ENCODE measurements at places on chromosomes 2 and 18.

DNA sequence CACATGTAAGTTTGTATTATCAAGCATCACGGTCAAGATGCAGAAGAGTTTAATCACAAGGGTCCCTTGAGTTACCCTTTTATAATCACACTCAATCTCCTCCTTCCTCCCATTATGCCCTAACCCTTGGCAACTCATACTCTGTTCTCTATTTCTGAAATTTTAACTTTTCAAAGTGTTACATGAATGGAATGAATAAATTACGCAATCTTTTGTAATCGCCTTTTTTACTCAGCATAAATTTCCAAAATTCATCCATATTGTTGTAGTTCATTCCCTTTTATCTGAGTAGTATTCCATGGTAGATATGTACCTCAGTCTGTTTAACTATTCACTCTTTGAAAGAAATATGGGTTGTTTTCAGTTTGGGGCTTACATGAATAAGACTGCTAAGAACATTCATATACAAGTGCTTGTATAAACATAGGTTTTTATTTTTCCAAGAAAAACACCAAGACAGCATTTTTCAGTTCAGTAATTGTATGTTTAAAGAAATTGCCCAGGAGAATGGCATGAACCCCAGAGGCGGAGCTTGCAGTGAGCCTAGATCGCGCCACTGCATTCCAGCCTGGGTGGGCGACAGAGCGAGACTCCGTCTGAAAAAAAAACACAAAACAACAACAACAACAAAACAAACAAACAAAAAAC lies 430.9 kb upstream of the KCNH7 start:
- no peak for DNase-seq

GRCh38 chr2:25618676-25619075 lies 54.7 kb downstream of the DTNB start:
- no peak for DNase-seq

- no peak for DNase-seq
Measured at GRCh38 chr2:168896783-168897182, 4.3 kb upstream of the G6PC2 start.

- DNase-seq = no peak
Measured at GRCh38 chr2:29262681-29263260, 147.6 kb downstream of the CLIP4 start.

DNA sequence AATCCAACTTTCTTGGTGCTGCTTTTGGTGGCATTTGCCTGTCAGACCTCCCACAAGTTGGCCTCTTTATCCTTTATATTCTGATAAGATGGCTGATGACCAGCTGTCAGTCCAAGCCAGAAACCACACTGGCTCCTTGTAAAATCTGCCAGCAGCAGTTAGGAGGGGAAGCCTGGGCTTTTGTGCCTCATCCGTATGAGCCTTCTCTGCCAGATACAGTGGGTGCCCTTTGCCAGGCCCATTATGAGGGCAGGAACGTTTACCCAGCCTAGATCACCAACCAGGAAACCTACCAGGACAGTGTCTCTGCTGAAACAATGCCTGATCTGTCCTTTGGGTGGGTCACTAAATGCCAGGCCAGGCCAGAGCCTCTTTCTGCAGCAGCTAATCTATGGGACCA lies 202.9 kb upstream of the SP5 start:
- no peak for DNase-seq

DNA sequence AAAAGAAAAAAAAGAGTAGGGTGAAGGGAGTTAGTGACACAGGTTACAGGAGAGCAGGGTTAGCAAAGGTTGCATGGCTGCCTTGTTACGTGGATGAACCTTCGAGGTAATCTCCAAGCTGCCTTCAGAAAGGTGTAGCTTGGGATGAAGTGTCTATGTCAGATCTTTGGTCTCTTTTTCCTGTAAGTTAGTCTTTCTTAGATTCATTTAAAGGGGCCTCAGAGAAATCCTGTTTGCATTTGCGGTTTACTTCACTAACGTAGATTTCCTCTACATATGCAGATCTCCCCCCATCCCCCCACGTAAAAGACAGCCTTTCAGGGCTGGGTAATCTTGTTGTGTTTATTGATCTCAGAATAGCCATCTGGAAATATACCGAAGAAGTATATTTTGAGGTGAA lies 83.7 kb downstream of the MTA3 start:
- peak; percentile 63 for DNase-seq

DNA sequence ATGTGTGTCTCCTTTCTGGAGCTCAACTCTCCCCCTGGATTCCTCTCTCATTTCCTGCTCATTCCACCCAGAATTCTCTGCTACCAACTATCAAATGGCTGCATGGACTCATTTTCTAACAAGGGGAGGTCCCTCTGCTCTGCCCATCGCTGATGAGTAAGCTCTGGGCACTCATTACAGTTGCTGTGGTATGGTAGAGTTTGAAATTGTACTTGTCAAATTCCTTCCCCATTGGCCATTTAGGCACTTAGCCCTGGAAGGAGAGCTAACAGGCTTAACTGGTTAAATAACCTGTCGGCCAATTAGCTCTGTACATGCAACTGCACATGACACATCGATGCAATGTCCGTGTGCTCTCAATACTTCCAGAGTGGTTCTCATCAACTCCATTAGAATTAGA lies 20.4 kb downstream of the COL6A3 start:
- no peak for DNase-seq

DNA sequence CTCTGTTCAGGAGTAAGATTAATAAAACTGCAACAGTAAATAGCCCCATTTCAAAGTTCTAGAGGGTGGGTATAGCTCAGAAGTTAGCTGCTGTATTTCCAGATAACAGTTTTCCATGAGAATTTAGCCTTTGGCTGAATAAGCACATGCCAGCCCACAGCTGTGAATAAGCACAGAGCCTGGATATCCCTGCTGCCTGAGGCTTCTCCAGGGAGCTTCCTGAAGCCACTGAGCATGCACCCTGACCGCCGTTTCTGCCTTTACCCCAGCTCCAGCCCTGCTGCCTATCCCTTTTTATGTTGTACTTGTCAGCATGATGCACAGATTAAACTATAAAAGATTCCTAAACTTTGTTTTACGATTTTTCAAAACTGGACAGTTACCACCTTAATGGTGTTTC lies 85.3 kb downstream of the FEZ2 start:
- no peak for DNase-seq

DNA sequence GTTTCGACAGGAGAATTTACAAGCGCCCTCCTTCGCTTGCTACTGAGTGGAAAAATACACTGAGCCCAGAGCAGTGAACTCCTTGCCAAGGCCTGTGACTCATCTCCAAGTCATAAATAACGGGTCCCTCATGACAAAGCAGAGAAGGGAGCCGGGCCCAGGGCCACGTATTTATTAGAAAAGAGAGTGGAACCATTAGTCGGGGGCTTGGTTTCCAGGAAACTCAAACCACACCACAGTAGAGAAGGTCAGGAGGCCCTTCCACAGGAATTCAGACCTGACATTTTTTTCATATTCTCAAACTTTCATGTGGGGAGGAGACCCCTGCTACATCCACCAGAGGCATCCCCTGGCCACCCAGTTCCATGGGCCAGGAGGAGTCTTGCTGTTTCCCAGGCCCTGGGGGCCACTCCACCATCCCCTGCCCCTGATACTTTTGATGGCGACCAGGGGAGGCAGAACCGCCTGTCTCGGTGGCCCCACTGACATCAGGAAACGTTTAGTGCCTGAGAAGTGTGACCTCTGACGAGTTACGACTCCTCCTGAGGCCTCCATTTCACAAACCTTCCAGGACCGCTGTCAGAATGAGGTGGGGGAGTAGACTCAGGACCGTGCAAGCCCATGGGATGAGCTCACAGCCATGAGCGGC lies 289.7 kb downstream of the DYSF start:
- no peak for DNase-seq

DNA sequence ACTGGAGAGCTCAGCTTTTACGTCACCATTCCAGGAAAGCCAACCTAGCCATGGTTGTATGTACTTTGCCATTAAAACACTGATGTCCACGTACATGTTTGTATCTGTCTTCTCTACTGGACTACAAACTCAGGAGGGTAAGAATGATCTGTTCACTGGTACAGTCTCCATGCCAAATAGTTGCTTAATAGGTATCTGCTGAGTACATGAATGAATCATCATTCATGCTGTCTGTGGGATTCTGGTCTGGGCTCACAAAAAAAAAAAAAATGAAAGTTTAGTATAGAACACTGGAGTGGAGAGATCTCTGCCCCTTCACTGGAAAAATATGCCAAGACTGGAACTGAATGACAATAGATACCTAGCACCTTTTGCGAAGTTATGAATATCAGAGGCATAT lies 102.6 kb upstream of the ITGA4 start:
- no peak for DNase-seq

GRCh38 chr2:29267720-29268119 lies 152.5 kb downstream of the CLIP4 start:
- no peak for DNase-seq

- DNase-seq = no peak
Measured at GRCh38 chr2:177574356-177574755, 181.8 kb downstream of the AGPS start.

DNA sequence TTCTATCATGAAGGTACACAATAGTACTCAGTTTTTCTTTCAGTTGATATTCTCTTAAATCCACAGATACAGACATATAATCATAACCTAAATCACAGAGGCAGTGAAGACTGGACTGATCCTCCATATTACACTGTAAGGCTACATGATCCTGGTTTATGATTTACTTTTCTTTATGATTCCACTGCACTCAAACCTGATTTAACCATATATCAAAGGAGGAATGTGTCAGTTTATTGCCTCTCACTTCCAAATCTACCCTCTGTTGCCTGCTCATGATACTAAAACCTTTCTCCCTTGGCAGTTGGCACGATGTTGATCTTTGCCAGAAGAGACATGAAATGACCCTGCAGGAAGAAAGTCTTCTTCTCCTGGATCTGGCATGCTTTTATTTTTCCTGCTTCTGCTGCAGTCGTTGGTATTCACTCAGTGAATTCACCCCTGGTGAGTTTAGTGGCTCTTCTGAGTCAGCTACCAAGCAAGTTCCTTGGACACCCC lies 426.4 kb downstream of the MBD2 start:
- no peak for DNase-seq
